GM13977 (cell line): ENCODE measurements at places on chromosomes 11 and 22.

DNA sequence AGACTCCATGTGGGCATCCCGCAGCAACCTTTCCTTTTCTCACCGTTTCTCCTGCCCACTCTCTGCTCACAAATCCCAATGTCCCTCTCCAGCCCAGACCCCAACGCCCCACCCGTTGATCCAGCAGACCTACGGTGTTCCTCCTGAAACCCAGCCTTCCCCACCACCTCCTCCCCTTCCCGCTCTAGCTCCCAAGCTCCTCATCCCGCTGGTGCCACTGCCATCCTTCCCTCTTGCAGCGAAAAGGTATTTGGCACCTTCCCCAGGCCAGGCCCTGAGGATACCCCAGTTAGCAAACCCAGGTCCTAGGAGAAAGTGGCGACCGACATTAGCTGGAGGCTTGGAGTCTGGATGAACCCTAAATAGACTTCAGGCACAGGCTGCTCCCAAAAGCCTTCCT, 84.0 kb upstream of the RTL6 start:
- DNase-seq: no peak

- DNase-seq: no peak
These were observed 45.9 kb upstream of the CARS1 start for GRCh38 chr11:3103076-3103475.

DNA sequence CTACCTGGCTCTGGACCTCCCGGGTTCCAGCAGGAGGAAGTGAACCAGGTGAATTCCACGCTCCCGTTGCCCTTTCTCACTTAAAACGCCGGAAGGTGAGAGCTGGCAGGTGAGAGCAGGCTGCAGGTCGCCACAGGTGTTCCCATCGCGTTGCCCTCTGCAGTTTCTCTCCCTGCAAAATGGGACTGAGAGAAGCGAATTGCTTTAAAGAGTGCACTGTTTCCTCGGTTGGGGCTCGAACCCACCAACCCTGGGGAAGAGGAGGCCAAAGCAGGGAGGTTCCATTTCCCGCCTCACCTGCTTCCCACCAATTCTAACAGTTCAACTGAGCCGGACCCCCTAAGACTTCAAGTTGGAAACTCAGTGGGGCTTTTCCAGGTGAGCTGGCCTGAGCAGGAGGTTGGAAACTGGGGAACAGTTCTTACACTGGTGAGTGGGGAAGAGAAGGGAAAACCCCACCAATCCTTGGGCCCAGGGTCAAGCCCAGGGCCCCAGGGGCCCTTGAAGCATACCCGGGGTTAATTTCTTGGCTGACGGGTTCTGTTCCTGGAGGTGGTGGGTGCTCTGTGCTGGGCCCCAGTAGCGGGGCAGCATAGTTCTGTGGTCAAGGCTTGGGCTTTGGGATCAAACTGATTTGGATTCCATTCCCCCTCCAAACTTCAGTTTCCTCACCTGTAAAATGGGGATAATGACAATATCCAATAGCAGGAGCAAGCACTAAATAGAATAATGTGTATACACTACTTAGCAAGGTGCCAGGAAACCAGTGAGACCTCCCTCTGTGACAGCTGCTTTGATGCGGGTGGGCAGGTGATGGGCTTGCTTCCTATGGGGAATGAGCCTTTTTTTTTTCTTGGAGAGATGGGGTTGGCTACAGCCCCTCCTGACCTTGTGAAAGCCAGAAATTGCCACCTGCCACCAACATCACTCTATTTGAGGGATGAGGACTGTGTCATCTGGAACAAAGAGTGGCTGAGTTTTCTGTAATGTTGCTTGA, 788 bp downstream of the CD82 start:
- no peak for DNase-seq

DNA sequence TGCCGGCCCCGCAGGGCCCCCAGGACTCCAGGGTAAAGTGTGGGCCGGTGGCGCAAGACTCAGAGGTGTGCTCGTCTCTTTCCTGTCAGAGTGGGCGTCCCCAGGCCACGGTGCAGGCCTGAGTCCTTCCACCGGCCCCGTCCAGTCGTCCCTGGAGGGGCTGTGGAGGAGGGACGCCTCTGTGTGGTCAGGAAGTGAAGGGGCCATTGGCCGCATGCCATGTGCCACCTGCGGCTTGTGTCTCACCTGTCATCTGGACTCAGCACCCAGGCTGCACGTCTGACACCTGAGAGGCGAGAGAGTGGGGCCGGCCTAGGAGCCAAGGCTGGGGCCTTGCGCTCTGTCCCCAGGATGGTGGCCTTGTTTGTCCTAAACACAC, 25.2 kb downstream of the MUC6 start:
- DNase-seq: no peak

GRCh38 chr11:93025558-93026255, 56.3 kb downstream of the MTNR1B start:
- DNase-seq: no peak

- DNase-seq: peak; percentile 81
These were observed 1.9 kb downstream of the ESAM start for GRCh38 chr11:124760205-124760652.

DNA sequence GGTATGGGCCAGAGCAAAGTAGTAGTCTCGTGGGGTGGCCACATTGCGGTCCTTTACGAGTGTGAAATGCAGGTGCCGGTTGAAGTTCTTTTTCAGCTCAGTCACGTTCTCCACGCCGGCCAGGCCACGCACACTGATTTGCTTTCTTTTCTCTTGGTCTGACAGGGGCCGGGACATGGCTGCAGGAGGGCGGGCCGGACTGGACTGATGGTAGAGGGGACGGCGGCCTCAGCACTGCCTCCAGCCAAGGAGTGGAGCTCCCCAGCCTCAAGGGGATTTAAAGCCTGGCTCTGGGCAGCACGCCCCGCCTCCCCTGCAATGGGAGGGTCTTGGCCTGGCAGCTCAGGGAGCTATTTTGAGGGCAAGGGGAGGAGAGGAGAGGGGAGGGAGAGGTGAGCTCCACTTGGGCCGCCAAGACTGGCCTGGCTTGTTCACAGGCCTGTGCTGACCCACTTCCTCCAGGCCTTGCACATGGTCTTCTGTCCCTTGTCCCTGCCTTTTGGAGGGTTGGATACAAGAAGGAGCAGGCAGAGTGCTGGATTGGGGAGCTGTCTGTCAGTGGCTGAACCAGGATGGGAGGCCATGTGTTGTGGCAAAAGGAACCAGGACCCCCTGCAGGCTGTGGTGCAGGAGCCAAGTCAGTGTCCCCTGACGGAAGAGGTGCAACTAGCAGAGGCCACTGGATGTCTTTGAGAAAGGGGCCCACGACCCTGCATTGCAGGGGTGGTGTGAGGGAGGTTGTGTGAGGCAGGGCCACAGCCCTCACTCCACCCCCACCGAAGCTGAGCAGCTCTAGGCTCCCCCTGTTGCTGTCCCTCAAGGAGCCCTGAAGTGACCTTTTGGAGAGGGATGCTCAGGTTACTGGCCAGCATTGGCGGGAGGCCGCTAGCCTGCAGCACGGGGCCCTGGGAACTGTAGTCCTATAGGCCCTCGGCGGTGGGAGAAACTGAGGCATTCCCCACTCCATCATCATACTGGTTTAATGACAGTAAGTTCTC, at the start of gene PYGM:
PYGM (minus strand) TSS at position 253 of the 998 bp plus-strand sequence; CDS start at position 177, 76 bp downstream.
- peak; percentile 28 for DNase-seq

GRCh38 chr11:131275580-131275979, 94.8 kb upstream of the NTM start:
- no peak for DNase-seq

GRCh38 chr22:21679383-21679782, 13.6 kb downstream of the PPIL2 start:
- no peak for DNase-seq

DNA sequence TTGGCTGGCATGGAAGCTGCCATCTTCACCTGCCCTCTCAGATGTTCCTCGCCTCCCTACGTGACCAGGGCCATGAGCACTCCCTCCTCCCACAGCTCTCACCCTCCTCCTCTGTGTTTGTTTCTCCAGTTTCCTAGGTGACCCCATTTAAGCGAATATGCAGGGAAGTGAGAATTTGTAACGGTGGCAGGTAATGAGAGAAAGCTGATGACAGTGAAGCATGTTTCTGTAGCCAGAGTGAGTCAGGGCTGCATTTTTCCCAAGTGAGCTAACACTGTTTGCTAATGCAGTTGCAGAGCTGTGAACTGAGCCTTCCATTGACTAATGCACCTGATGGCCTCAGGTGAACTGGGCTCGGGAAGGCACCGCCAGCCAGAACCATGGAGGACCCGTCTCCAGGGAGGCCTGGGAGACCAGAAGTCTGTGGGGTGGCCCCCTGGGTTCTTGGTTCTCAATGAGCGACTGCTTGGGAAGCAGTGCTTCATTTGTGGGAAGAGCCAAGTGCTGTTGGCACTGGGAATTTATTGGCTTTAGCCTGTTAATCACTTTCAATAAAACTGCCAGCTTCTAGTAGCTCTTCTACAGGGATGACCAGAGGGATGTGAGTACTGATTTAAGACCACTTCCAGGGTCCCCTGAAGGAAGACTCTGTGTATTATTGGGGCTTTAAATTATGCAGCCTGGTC, 64.5 kb downstream of the BARX2 start:
- no peak for DNase-seq

- DNase-seq: peak; percentile 79
These were observed 15.4 kb downstream of the MIAT start for GRCh38 chr22:26672590-26673468.

DNA sequence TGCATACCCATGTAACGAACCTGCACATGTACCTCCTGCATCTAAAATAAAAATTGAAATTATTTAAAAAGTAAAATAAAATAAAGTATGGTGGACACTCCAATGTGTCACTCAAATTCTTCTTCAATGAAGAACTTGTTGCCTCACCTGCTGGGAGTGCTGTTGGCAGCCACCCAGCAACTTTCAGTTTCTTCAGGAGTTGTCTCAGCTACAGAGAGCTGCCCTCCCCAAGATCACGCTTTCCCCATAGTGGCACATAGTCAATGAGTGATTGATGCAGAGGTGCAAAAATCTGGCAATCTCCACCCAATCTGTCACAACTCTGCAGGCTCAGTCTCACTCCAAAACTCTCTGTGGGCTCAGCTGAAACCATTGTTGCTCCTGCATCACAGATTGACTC, 92.3 kb upstream of the C11orf87 start:
- no peak for DNase-seq

DNA sequence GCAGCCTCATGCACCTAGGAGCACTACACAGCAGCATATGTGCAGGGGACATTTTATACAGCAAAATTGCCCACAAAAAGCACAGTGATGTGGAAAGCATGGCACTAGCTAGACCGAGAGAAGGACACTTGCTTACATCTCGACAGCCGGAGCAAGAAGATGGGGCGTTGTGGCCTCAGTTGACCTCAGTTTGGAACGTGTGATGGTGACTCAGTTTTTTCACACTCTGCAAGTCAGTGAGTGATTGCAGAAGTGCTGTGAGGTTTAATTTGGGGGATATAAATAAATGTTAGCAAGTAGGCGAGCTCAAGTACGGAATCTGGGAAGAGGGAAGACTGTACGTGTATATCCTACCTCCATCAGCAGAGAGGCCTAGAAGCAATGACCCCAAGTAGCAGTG, 23.3 kb downstream of the LRP5 start:
- DNase-seq: no peak

DNA sequence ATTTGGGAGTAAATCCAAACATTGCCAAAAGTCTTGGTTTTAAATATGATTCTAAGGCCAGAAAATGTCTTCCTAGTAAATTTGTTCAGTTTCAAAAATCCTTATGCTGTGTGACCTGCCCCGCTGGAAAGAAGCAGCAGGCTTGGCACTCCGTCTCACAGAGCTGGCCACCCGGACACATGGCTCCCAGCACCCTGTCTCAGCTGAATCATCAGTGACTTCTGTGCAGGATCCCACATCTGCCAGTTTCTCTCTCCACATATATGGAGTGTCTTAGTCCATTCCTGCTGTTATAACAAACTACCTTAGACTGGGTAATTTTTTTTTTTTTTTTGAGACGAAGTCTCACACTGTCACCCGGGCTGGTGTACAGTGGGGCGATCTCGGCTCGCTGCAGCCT, 356.7 kb downstream of the TBC1D22A start:
- no peak for DNase-seq

- no peak for DNase-seq
These were observed 4.2 kb downstream of the MB start for GRCh38 chr22:35612903-35613302.

- no peak for DNase-seq
These were observed 274.3 kb downstream of the JRKL start for GRCh38 chr11:96664110-96664509.

DNA sequence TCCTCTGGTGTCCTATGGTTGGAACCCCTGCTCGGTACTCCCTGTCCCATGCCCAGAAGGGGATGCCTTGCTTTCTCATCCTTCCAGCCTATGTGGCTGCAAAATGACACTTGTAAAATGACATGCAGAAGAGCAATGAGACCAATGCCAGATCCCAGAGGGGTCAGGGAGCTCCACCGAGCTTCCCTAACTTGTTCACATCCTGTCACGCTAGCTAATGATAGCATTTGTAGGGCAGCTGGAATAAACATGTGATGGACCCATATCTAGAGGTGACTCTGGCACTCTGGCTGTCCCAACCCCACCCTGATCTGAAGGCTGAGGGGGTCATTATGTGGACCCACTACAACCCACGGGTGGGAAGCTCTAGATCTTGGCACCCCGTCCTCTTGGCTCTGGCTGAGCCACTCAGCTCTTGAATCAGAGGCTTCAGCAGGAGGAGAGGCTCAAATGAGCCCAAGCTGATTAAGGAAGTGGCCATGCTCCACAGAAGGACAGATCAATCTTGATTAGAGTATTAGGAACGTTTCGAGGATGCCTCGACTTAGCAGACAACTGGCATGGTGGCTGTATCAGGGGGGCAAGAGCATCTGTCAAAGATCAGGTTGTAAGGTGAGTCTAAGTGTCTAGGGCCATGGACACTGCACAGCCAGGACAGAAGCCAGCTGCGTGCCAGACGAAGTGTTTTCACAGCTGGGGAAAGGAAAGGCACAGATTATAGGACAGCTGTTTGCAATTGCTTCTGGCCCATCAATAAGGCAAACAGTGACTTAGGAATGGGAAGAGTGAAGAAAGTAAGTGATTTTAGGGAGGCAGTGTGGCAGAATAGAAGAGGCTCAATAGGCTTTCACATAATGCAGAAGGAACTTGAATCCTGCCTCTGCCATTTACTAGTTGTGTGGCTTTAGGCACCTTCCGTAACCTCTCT, 182.8 kb downstream of the KIRREL3 start:
- no peak for DNase-seq

GRCh38 chr11:61259363-61259762, 18.4 kb downstream of the PGA5 start:
- no peak for DNase-seq

DNA sequence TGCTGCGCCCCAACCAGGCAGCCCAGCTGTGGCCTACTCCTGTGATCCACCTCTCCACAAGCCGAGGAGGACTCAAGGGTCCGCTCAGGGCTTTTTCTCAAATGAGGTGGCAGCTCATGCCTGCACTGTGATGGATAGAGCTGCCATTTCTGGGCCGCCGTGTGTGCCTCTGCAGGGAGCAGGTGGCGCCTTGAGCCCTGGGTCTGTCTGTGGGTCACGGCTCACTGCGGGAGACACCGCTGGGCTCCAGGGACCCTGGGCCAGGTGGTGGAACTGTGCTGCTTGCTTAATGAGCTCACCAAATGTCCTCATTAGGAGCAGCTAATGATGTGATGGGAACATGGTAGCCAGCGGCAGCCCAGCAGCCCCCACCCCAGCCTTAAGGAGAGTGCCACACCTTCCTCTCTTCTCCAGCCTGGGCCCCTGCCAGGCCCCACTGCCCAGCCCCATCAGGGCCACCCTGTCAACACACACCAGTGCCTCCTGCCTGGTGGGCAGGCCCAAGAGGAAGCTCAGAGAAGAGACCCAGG, 50.8 kb downstream of the DHCR7 start:
- no peak for DNase-seq

- DNase-seq: peak; percentile 39
These were observed 81.9 kb upstream of the CRTAM start for GRCh38 chr11:122756417-122756816.
